Retina (tissue), 1 donor: ENCODE measurements at places on chromosomes 5 and 9.

GRCh38 chr9:10649076-10649475 is 36.3 kb upstream of the PTPRD start:
- no peak for DNase-seq

DNA sequence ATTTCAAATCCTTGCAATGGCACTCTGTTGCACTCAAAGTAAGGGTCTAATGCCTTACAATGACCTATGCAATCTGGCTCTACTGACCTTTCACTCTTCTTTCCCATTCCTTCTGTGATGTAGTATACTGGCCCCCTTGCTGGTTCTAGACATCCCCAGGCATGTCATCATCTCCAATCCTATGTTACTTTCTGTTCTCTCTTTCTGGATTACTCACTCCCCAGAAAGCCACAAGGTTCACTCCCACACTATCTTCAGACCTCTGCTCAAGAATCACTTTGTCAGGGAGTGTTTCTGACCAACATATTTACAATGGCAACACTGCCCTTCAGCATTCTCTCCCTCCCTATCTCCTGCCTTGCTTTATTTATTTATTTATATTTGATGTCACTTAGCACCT is 802.2 kb upstream of the WWC1 start:
- no peak for DNase-seq

DNA sequence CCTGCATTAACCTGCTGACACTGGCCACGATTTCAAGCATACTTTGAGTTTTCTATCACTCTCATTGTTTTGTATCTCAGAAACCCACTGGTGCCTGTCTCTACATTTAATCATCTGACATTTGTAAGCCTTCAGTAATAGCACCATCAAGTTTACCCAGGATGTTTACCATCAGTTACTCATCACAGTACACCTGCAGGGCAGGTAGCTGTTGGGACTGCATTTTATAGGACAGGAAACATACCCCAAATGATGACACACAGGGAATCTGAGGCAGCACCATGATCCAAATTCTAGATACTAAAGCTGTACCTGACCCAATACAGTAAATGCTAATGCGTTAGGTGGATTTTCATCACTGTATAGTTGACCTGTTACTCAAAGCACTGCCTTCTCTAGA is 114.2 kb downstream of the FEM1C start:
- DNase-seq, result no peak

GRCh38 chr9:138100711-138101350 is 223.2 kb downstream of the CACNA1B start:
- no peak for DNase-seq

DNA sequence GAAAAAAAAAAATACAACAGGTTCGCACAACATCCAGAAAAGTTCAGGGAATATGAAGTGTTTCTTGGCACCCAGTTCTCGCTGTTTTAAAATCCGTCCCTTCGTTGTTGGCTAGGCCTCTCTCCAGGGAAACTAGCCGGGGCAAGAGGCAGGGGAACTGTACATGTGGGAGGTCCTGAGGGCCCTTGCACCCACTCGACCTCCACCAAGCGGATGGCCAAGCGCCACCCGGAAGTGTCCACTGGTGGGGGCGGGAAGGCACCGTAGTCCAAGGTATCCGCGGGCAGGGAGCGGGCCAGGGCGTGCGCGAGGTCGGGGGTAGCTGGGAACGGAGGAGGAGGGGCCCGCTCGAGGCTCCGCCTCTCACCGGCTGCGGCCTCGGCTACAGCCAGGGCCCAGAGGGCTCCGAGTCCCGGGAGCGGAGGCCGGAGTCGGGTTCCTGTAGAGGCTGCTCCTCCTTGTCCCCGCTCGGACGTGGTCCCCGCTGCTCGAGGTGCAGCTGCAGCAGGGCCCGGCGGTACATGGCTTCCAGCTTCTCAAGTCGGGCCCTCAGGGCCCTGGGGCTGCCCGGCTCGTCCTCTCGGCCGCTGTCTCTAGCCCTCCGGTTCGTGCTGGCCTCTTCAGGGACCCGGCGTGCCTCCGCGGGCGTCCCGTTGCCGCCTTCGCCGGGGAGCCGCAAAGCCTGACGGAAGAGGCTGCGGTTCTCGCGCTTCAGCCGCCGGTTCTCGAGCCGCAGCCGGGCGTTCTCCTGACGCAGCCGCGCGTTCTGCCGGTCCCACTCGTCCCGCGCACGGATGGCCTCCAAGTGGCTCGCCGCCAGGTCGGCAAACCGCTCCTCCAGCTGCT is 720 bp downstream of the TUSC1 start:
- DNase-seq, result peak; percentile 91

- no peak for DNase-seq
Measured at GRCh38 chr5:172795318-172795977, 24.5 kb upstream of the DUSP1 start.
